ENCODE measurements at places on chromosomes 3 and 15. TPM values are rescaled to one million over a fixed set of nuclear protein-coding genes. Genes with fewer than 3 reads are reported as not detected.

DNA sequence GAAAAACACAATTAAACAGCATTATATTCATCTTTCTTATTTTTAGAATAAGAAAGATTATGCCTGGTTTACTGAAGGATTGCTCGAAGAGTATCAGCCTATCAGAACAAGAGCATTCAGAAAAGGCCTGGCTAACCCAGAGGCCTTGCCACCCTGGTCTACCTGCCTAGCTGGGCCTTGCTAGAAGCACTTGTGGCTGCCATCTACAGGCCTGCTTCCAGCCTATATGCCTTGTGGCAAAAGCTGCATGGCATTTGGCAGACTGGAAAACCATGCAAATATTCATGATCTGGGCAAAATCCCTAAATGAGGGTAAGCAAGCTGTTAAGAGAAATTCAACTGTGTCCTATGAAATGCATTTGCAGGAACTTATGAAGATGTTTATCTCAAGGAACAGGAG is 9.3 kb upstream of the ATP13A4 start:
- DNase-seq: no peak
- no peak overlapping the region for H3K27ac ChIP-seq
- H3K4me3 ChIP-seq: no peak overlapping the region
- no peaks in the 10 kb centered on the region for H3K36me3 ChIP-seq
- H3K4me1 ChIP-seq: no peaks in the 10 kb centered on the region

The CERS3 gene
- total RNA-seq: not detected

The CCNDBP1 gene
- total RNA-seq: 66.8 TPM

- no peaks in the 10 kb centered on the region for H3K36me3 ChIP-seq
- H3K4me1 ChIP-seq: no peaks in the 10 kb centered on the region
- no peak for DNase-seq
- H3K27me3 ChIP-seq: peaks cover 24% of the 10 kb centered on the region
- no peak overlapping the region for H3K27ac ChIP-seq
These were observed 21.3 kb downstream of the GRK7 start for GRCh38 chr3:141784531-141784930.

- H3K27ac ChIP-seq: no peak overlapping the region
- no peaks in the 10 kb centered on the region for H3K36me3 ChIP-seq
- DNase-seq: no peak
- H3K4me1 ChIP-seq: peaks cover 27% of the 10 kb centered on the region
- H3K4me3 ChIP-seq: no peak overlapping the region
- peaks cover 1% of the 10 kb centered on the region for H3K27me3 ChIP-seq
These were observed 76.1 kb downstream of the CLDN11 start for GRCh38 chr3:170494766-170495165.

DNA sequence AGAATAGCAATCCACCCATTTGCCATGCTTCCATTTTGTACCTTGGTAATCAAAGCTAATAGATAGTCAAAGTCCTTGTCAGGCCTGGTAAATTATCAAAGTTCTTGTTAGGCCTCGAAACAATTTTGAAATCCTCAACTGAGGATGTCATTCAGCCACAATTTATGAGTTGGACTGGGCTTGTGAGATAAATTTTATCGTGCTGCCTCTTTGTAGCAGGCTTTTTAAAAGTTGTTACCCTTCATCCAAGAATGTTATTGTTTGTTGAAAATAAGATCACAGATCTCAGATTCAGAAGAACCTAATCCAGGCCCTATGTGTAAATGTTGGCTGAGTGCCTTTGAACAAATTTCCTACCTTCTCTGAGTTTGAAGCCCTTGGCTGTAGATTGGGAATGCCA is 143.3 kb upstream of the PROK2 start:
- peaks cover 33% of the 10 kb centered on the region for H3K27me3 ChIP-seq
- H3K27ac ChIP-seq: no peak overlapping the region
- peaks cover 6% of the 10 kb centered on the region for H3K4me1 ChIP-seq
- no peak overlapping the region for H3K4me3 ChIP-seq
- H3K36me3 ChIP-seq: no peaks in the 10 kb centered on the region

- H3K4me3 ChIP-seq: no peak overlapping the region
- DNase-seq: no peak
These were observed 268.2 kb upstream of the LYSMD4 start for GRCh38 chr15:100001405-100001804.

- peaks cover 78% of the 10 kb centered on the region for H3K4me1 ChIP-seq
- peak overlapping the region; percentile 54 for H3K27ac ChIP-seq
- no peaks in the 10 kb centered on the region for H3K27me3 ChIP-seq
- H3K36me3 ChIP-seq: peaks cover 11% of the 10 kb centered on the region
These were observed 1.4 kb downstream of the PDZRN3 start for GRCh38 chr3:73623346-73623745.

- peaks cover 64% of the 10 kb centered on the region for H3K4me1 ChIP-seq
- H3K27ac ChIP-seq: no peak overlapping the region
- H3K4me3 ChIP-seq: no peak overlapping the region
- no peak for DNase-seq
- H3K36me3 ChIP-seq: peaks cover 43% of the 10 kb centered on the region
These were observed 30.3 kb downstream of the ABHD2 start for GRCh38 chr15:89118481-89118989.

The CATSPER2 gene
- total RNA-seq: 0.82 TPM

GRCh38 chr3:197369545-197369944 is 71.1 kb upstream of the DLG1 start:
- no peak for DNase-seq
- H3K27ac ChIP-seq: no peak overlapping the region
- peaks cover 69% of the 10 kb centered on the region for H3K4me1 ChIP-seq
- H3K36me3 ChIP-seq: no peaks in the 10 kb centered on the region

- no peaks in the 10 kb centered on the region for H3K4me1 ChIP-seq
- DNase-seq: no peak
- no peaks in the 10 kb centered on the region for H3K36me3 ChIP-seq
- H3K27ac ChIP-seq: no peak overlapping the region
- H3K4me3 ChIP-seq: no peak overlapping the region
- H3K27me3 ChIP-seq: no peaks in the 10 kb centered on the region
These were observed 200.2 kb upstream of the GOLGA6L4 start for GRCh38 chr15:84035399-84035766.

GRCh38 chr3:71958533-71958932 is 173.6 kb upstream of the PROK2 start:
- DNase-seq: no peak
- H3K36me3 ChIP-seq: no peaks in the 10 kb centered on the region
- peaks cover 16% of the 10 kb centered on the region for H3K4me1 ChIP-seq
- peaks cover 6% of the 10 kb centered on the region for H3K27me3 ChIP-seq
- H3K27ac ChIP-seq: no peak overlapping the region
- H3K4me3 ChIP-seq: no peak overlapping the region

GRCh38 chr3:128873244-128874022 is 6.0 kb upstream of the ACAD9 start:
- no peak for DNase-seq
- H3K27me3 ChIP-seq: no peaks in the 10 kb centered on the region
- no peak overlapping the region for H3K27ac ChIP-seq
- no peaks in the 10 kb centered on the region for H3K36me3 ChIP-seq
- H3K4me3 ChIP-seq: no peak overlapping the region
- peaks cover 11% of the 10 kb centered on the region for H3K4me1 ChIP-seq

- no peaks in the 10 kb centered on the region for H3K36me3 ChIP-seq
- no peak for DNase-seq
- H3K27ac ChIP-seq: no peak overlapping the region
- H3K4me3 ChIP-seq: no peak overlapping the region
- no peaks in the 10 kb centered on the region for H3K4me1 ChIP-seq
These were observed 545.7 kb downstream of the TBL1XR1 start for GRCh38 chr3:176651622-176652021.

- peak overlapping the region; percentile 52 for H3K27ac ChIP-seq
- no peaks in the 10 kb centered on the region for H3K27me3 ChIP-seq
- H3K4me3 ChIP-seq: no peak overlapping the region
- no peak for DNase-seq
These were observed 60.8 kb downstream of the CTNNB1 start for GRCh38 chr3:41260063-41260450.

DNA sequence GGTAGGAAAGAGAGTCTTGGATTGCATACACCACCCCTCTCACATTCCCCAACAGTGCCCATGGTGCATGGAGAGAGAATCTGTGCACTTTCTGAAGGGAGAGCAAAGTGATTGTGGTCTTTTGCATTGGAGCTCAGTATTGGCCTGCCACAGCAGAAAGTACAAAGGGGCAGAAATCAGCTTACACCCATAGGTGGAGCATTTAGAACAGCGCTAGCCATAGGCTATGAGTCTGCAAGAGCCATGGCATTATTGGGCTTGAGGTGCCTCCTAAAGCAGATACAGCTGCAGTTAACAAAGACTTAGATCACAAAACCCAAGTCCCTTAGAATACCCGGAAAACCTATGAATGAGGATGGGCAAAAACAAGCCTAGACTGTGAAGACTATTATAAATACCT is 21.8 kb downstream of the SI start:
- DNase-seq: no peak
- no peaks in the 10 kb centered on the region for H3K4me1 ChIP-seq
- H3K36me3 ChIP-seq: no peaks in the 10 kb centered on the region
- no peaks in the 10 kb centered on the region for H3K27me3 ChIP-seq
- no peak overlapping the region for H3K4me3 ChIP-seq
- H3K27ac ChIP-seq: no peak overlapping the region

DNA sequence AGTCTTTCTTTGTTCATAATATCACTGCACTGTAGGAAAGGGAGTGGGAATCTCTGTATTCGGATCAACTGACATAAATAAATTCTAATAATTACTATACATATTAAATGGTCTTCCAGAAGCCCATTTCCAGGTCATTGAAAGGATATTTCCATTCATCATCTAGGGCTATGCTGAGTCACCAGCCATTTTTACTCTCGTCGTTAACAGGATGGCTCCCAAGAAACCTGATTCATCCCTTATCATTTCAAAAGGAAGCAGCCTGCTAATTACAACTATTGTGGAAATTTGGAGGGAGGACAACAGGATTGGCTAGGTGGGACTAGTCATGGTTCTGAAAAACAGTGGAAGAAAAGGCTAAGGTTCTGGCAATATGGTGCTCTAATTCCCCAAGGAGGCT is 13.6 kb downstream of the GMNC start:
- H3K27ac ChIP-seq: no peak overlapping the region
- H3K27me3 ChIP-seq: no peaks in the 10 kb centered on the region
- no peak for DNase-seq
- H3K4me1 ChIP-seq: peaks cover 13% of the 10 kb centered on the region

DNA sequence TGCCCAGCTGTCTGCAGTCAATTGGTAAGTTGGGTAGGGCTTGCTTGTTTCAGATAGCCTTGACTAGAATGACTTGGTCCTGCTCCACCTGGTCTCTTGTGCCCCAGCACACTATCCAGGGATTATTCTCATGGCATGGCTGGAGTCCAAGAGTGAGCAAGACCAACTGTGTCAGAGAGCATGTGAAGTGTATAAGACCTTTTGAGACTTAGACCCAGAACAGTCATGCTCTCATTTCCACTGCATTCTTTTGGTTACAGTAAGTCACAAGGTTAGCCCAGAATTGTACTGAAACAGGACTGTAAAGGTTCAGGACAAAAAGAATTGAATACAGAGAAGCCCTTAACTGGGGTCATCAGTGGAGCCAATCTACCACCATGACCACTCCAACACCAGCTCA is 650.8 kb upstream of the ADAMTS9 start:
- H3K27me3 ChIP-seq: peaks cover 13% of the 10 kb centered on the region
- peak; percentile 19 for DNase-seq
- H3K4me3 ChIP-seq: no peak overlapping the region
- H3K36me3 ChIP-seq: no peaks in the 10 kb centered on the region
- H3K27ac ChIP-seq: no peak overlapping the region
- no peaks in the 10 kb centered on the region for H3K4me1 ChIP-seq

DNA sequence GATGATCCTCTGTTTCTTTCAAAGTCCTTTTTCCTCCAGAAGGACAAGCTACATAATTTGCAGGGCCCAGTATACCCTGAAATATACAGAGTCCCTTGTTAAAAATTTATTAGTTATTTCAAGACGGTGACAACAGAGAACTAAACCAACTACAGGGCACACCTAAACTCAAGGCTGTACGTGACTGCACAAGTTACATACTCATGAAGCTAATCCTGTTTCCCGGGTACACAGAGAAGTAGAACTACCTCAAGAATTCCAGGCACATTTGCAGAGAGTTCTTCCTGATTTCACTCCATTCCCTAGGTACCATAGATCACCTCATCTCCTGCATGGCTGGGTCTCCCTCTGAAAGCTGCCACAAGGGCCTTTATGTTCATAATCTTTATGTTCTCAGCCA is 279.4 kb upstream of the ARL6 start:
- no peak for DNase-seq
- H3K36me3 ChIP-seq: no peaks in the 10 kb centered on the region
- no peaks in the 10 kb centered on the region for H3K4me1 ChIP-seq
- H3K4me3 ChIP-seq: no peak overlapping the region

DNA sequence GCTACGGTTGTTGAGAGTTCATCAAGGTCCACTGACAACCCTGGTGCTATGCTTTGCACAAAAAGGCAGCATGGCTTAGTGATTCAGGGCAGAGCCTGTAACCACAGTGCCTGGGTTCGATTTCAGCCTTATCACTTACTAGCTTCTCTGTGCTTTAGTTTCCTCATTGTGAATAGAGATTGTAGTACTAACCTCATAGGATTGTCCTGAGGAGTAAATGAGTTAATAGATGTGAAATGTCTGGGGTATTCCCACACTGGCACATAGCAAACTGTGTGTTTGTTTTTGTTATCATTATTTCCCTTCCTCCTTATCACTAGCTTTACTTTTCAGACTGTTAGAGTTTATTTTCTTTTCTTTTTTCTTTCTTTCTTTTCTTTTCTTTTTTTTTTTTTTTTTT is 16.3 kb downstream of the CRTAP start:
- no peak overlapping the region for H3K27ac ChIP-seq
- no peak for DNase-seq
- peaks cover 24% of the 10 kb centered on the region for H3K4me1 ChIP-seq
- peaks cover 17% of the 10 kb centered on the region for H3K36me3 ChIP-seq

All from HFFc6 (cell line).